ENCODE measurements at places on chromosomes 3 and 15. TPM values are rescaled to one million over a fixed set of nuclear protein-coding genes. Genes with fewer than 3 reads are reported as not detected.
A peak's percentile ranks its signal among the peaks of the same experiment; 100 is the strongest.

- H3K27ac ChIP-seq, result no peak overlapping the region
- H3K4me3 ChIP-seq, result no peak overlapping the region
- DNase-seq, result no peak
- no peaks in the 10 kb centered on the region for H3K27me3 ChIP-seq
- no peaks in the 10 kb centered on the region for H3K4me1 ChIP-seq
- peaks cover 16% of the 10 kb centered on the region for H3K36me3 ChIP-seq
Measured at GRCh38 chr3:171690281-171690680, 120.0 kb downstream of the PLD1 start.

DNA sequence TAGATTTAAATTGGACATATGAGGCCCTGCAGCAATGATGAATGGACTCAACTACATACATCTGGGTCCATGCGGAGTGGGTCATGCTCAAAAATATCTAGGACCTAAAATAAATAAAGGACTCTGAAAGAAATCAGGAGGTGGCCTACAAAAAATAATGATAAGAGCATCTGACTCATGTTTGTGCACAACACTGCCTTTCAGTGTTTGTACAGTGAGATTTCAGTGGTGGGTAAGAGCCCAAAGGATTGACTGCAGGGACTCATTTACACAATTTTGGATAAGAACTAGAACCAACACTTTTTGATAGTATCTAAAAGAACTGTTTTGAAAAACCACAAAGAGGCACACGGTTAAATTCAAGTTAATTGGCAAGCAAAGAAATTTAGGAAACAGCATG is 285.5 kb downstream of the SLC9A9 start:
- no peaks in the 10 kb centered on the region for H3K36me3 ChIP-seq
- DNase-seq, result no peak
- H3K4me1 ChIP-seq, result peaks cover 57% of the 10 kb centered on the region
- H3K4me3 ChIP-seq, result no peak overlapping the region
- no peak overlapping the region for H3K27ac ChIP-seq

GRCh38 chr3:53255423-53255774 is 423 bp downstream of the TKT start:
- no peaks in the 10 kb centered on the region for H3K27me3 ChIP-seq
- peak overlapping the region; percentile 73 for H3K4me3 ChIP-seq
- peak overlapping the region; percentile 41 for H3K27ac ChIP-seq

DNA sequence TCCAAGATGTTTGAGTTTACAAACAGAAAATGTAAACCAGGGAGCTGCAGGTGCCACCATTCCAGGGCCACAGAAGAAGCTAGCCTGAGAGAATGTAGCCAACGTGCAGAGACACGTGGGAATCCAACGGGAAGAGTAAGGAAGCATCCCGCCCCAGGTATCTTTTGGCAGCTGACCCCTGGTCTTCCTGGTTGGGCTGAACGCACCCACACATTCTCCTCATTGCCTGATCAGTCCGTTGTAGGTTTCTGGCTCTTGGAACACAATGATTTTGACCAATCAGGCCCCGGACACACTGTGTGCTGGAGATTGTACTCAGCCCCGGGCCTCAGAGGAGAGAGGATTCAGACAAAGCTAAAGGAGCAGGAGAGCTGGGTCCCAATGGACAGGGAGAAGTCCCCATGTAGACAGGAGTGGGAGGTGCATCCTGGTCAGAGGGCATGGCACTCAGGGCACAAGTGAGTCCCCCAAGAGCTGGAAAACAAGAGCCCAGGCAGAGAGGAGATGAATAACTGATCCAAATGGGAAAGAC is 102.3 kb downstream of the TPRA1 start:
- H3K27me3 ChIP-seq, result no peaks in the 10 kb centered on the region
- no peak overlapping the region for H3K27ac ChIP-seq
- H3K4me1 ChIP-seq, result no peaks in the 10 kb centered on the region

- H3K27me3 ChIP-seq, result no peaks in the 10 kb centered on the region
- no peak for DNase-seq
- H3K4me1 ChIP-seq, result no peaks in the 10 kb centered on the region
- H3K36me3 ChIP-seq, result no peaks in the 10 kb centered on the region
- H3K27ac ChIP-seq, result no peak overlapping the region
Measured at GRCh38 chr3:76788206-76788605, 251.7 kb upstream of the ROBO2 start.

GRCh38 chr3:10248984-10249748 is 907 bp downstream of the TATDN2 start:
- H3K4me1 ChIP-seq, result peaks cover 7% of the 10 kb centered on the region
- H3K4me3 ChIP-seq, result peak overlapping the region; percentile 57
- H3K27me3 ChIP-seq, result no peaks in the 10 kb centered on the region
- no peak for DNase-seq
- H3K27ac ChIP-seq, result peak overlapping the region; percentile 58

Gene TAGLN3
- polyA plus RNA-seq, result 1.6 TPM

Gene MEIS2
- polyA plus RNA-seq, result 224 TPM
